Lower lobe of right lung (tissue), 2 donors: ENCODE measurements at places on chromosomes 13 and 19. TPM values are rescaled to one million over a fixed set of nuclear protein-coding genes. Genes with fewer than 3 reads are reported as not detected.

GRCh38 chr13:32616883-32617511 is 30.7 kb downstream of the PDS5B start:
- no peaks in the 10 kb centered on the region for H3K4me1 ChIP-seq
- no peak overlapping the region for H3K4me3 ChIP-seq
- no peak for DNase-seq
- no peaks in the 10 kb centered on the region for H3K27me3 ChIP-seq
- no peaks in the 10 kb centered on the region for H3K36me3 ChIP-seq

- H3K27me3 ChIP-seq, result no peaks in the 10 kb centered on the region
- H3K4me3 ChIP-seq, result no peak overlapping the region
- H3K27ac ChIP-seq, result no peak overlapping the region
- no peak for DNase-seq
- H3K4me1 ChIP-seq, result no peaks in the 10 kb centered on the region
- no peaks in the 10 kb centered on the region for H3K36me3 ChIP-seq
These were observed 69.9 kb downstream of the C13orf42 start for GRCh38 chr13:51041126-51041525.

- no peak for DNase-seq
- no peak overlapping the region for H3K4me3 ChIP-seq
- H3K36me3 ChIP-seq, result no peaks in the 10 kb centered on the region
- no peaks in the 10 kb centered on the region for H3K4me1 ChIP-seq
- H3K27ac ChIP-seq, result no peak overlapping the region
These were observed 1569.4 kb downstream of the PCDH9 start for GRCh38 chr13:65660731-65661130.

DNA sequence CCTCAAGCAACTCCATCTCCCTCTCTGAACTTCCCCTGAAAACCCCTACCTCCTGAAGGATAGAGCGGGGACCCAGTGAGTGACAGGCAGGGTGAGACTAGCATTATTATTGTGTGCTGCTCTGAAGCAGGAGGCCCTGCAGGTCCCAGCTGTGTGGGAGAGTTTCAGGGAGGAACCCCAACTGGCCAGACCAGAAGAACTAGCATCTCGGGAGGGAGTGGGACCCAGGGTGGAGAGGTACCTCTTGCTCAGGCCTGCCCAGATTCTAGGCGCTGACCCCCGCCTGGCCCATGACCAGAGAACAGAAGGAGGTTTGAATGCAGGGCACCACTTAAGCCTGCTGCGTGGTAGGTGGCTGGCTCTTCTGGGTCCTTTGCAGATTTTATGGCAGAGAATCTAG is 5.7 kb upstream of the LYPD3 start:
- no peak for DNase-seq
- H3K27ac ChIP-seq, result no peak overlapping the region
- peaks cover 13% of the 10 kb centered on the region for H3K4me1 ChIP-seq
- no peak overlapping the region for H3K4me3 ChIP-seq
- no peaks in the 10 kb centered on the region for H3K27me3 ChIP-seq

DNA sequence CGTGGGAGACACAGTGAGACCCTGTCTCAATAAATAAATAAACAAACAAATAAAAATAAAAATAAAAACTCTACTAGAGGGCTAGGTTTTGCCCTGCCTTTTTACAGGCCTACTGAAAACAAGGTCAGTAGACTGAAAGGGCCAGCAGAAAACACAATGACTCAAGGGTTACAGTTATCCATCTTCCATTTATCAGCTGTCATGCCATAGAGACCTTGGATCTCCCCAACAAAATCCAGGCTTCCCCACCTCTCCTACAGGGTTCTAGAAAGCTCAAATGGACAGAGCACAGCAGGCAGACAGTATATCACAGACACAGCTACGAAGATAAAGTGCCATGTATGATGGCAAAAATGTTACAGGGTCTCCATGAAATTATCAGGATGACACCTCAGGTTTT is 54.4 kb downstream of the FOXO1 start:
- H3K27ac ChIP-seq, result no peak overlapping the region
- H3K27me3 ChIP-seq, result no peaks in the 10 kb centered on the region
- no peak for DNase-seq
- no peak overlapping the region for H3K4me3 ChIP-seq
- peaks cover 62% of the 10 kb centered on the region for H3K4me1 ChIP-seq
- H3K36me3 ChIP-seq, result no peaks in the 10 kb centered on the region

DNA sequence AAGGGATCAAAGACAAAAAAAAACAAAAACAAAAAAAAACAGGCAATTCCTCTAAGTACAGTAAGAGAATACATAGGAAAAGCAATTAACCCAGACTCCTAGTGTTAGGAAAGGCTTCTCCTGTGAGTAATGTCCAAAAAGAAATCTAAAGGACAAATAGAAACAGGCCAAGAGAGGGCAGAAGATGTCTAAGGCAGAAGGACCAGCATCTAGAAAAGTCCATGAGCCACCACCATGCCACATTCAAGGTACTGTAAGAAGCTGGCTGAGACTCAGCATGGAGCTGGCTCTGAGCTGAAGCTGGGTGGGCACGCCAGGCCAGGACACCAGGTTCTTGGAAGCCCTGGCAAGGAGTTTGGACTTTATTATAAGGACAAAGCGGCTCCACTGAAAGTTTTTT is 118.1 kb upstream of the FRY start:
- no peak overlapping the region for H3K27ac ChIP-seq
- no peaks in the 10 kb centered on the region for H3K27me3 ChIP-seq
- peaks cover 24% of the 10 kb centered on the region for H3K4me1 ChIP-seq
- no peak overlapping the region for H3K4me3 ChIP-seq
- no peak for DNase-seq

DNA sequence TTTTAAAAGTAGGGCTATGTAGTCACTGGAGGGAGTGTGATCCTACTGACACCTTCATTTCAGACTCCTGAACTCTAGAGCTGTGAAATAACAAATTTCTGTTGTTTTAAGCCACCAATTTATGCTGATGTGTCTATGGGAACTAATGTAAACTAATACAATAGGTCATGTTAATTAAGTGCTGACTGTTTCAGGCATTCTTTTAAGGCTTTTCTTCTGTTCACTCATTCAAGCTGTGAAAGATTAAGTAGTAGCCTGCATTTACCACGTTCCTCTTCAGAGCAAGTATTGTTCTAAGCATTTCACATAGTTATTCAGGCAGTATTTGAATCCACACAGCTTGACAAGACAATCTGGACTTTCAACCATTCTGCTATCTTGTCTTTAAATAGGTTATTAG is 1135.0 kb downstream of the SLITRK1 start:
- DNase-seq, result no peak
- no peaks in the 10 kb centered on the region for H3K36me3 ChIP-seq
- no peaks in the 10 kb centered on the region for H3K4me1 ChIP-seq
- no peaks in the 10 kb centered on the region for H3K27me3 ChIP-seq
- no peak overlapping the region for H3K27ac ChIP-seq

Gene ADAMTSL5
- total RNA-seq, result 3.3 TPM
